ENCODE measurements at places on chromosomes 5 and 9.

DNA sequence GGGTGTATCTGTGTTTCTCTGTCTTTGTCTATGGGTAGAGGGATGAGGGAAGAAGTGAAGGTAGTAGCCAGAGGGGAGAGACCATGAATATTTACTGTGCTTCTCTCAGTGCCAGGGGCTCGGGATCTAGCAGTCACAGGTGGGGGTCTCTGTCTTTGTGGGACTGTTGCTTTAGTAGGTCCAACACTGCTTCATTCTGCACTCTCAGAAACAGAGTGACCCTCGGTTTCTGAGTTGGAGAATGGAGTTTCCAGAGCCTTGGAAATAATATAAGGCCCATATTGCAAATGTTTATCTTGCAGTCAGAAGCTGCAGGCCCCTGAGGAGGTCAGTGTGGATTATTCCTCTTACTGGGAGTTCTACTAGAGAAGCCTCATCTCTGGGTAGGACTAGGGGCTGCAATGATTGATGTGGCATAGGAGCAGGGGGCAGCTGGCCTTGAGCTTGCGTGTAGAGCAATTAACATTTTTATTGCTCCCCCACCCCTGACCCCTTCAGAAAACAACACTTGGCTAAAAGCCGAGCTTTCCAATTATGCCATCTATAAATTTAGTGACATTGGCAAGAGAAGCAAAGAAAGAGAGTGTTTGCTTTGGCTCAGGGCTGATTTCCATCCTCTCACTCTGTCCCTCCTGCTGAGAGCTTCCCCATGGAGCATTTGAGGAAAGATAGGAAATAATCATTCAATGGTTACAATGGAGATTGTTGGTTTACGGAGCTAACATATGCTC is 55.0 kb upstream of the TRPC7 start:
- DNase-seq, result no peak

DNA sequence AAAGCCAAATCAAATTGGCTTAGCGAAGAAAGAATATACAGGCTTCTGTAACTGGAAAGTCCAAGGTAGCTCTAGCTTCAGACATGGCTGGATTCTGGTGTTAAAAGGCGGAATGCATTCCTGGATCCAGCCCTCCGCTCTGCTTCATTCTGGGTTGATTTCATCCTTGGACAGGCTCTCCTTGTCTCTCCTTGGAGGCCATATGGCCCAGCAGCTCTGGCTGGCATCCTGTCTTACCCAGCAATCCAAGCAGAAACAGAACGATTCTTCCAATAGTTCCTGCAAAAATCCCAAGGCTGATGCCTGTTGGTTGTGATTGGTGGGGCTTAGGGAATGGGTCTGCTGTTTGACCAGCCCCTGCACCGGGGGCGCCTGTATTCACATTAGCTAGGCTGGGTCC is 37.0 kb upstream of the SAP30L start:
- DNase-seq, result no peak

DNA sequence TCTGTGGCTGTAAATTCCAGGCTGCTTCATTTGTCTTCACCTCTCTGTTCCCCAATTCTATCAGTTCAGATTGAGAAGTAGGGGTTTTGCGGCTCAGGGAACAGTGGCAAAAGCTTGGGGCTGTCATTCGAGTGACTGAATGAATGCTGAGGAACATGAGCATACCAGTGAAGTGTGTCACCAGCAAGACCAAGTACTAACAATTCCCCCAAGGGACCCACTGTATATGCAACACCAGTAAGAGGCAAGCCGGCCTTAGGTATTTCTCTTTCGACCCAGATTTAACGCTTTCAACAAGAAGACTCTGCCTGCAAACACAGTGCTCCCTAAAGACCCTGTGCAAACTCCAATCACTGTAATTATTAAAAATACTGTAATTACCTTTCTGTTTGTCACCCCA is 25.8 kb downstream of the KLHL3 start:
- no peak for DNase-seq

DNA sequence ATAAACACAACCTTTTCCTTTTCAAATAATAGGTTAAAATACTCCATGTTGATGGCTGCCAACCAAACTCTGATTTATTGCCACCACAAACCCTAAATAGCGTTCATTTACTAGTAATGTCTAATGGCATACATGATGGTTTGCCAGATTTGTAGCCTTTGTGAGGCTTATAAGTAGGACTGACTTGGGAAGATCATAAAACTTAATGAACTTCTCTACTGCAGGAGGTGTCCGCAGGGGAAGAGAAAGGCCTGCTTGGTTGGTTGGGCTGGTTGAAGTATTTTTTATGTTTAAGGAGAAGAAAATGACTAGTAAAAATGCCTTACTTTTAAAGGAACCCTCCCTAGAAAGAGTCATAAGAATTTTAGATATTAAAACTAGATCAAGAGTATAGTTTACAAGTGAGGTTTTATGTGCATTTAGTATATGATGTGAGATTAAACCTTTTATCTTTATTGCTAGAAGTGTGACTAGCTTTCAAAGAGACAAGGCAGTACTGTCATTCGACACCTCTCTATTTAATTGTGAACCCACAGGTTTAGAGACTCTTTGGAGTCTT is 5.0 kb downstream of the PBX3 start:
- DNase-seq, result no peak

- no peak for DNase-seq
Measured at GRCh38 chr9:26574898-26575440, 317.6 kb downstream of the CAAP1 start.

- DNase-seq, result no peak
Measured at GRCh38 chr5:158968150-158968549, 131.6 kb downstream of the EBF1 start.

- DNase-seq, result no peak
Measured at GRCh38 chr5:180113660-180114303, 42.2 kb upstream of the RNF130 start.

DNA sequence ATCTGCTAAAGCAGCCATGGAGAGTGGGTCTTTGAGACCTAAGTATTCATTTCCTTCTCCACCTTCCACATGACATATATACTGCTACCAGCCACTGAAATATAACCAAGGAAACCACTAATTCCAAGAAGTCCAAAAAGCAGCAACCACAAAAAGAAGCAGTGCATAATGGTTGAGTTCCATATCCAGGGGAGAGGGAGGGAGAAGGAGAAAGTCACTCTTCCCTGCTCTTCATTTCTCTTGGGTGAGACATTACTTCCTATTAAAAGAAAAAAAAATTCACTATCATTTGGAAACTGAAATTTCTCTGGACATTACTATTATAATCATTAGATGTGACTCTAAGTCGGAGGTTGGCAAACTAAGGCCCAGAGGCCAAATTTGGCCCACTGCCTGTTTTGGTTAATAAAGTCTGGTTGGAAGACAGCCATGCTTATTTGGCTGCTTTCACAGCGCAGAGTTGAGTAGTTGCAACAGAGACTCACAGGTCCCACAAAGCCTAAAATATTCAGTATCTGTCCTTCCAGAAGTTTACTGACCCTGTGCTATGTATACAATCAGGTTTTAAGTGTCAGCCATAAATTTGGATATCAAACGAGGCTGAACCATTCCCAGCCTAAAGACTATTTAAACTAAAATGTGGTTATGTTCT is 168.6 kb downstream of the MPDZ start:
- no peak for DNase-seq

GRCh38 chr5:126633552-126633951 is 32.8 kb downstream of the PHAX start:
- no peak for DNase-seq

- no peak for DNase-seq
Measured at GRCh38 chr9:104907278-104907951, 20.5 kb downstream of the ABCA1 start.

DNA sequence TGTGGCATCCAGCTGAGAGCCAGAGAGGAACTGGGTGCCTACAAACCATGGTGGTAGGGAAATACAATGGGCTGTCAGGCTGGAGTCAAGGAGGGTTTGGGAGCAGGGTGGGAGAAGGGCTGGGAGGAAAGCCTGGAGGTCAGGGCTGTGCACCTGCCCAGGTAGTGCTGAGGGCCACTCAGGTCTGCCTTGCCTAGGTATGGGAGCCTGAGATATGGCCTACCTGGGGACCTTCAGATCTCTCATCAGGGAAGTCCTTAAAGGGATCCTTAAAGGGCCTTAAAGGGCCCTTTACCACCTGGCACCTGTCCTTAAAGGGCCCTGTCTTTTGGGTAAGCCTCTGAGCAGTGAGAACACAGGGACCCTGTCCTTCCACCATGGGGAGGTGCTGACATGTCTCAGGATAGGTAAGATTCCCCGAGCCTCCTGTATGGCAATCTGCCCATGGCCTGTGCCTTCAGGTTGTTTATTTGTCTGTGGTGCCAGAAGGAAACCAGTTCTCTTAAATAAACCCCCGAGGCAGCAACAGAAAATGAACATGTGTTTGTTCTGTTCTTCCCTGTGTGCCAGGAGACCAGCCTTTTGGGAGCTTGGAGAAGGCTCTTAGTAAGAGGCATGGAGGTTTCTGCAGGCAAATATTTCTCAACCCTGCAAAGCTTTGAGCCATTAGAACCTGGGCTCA is 23.3 kb downstream of the SLC25A48 start:
- no peak for DNase-seq

GRCh38 chr5:141872496-141873356 is 5.5 kb downstream of the PCDH1 start:
- peak; percentile 5 for DNase-seq

- no peak for DNase-seq
Measured at GRCh38 chr9:121783111-121783510, 131.7 kb downstream of the DAB2IP start.

- DNase-seq, result no peak
Measured at GRCh38 chr5:139363937-139364336, 19.2 kb downstream of the SLC23A1 start.

- DNase-seq, result no peak
Measured at GRCh38 chr5:158709279-158709678, 390.4 kb downstream of the EBF1 start.

- DNase-seq, result no peak
Measured at GRCh38 chr9:94204174-94204573, 54.9 kb upstream of the ZNF169 start.

- DNase-seq, result no peak
Measured at GRCh38 chr9:75087289-75087823, 599 bp downstream of the NMRK1 start.

DNA sequence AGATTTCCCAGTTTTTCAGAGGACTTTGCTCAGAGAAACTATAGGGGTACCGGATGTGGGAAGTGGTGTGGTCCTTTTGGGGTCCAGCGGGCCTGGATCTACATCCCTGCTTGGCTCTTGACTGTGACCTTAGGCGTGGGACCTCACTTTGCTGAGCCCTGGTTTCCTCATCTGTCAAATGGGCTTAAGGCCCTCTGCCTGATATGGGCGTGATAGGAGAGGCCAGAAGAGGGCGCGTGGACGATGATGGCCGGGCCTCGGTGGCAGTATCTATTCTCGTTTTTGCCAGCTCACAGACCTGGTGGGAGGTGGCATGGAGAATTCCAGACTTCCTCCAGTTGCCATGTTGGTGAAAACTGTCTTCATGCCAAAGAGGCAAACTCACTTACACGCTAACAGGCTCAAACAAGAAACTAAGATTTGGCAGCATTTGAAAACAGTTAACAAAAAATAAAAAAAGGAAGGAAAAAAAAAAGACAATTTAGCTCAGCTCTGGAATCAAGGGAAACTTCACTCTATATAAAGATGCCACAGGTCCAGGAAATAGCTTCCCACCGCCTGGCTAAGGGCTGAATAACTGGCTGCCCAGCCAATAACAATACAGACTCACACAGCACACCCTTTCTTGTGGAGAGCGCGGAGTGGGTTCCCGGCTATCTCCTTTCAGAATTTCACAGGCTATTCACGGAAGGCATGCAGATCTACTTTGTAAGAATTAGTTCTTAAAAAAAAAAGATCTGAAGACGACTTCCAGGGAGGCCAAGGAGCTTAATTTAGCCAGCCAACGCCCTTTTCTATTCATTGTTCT is 1.7 kb downstream of the SH3PXD2B start:
- no peak for DNase-seq

GRCh38 chr9:121133104-121133816 is 58.5 kb downstream of the CNTRL start:
- peak; percentile 54 for DNase-seq

GRCh38 chr5:80216753-80217596 is 38.9 kb downstream of the SERINC5 start:
- DNase-seq, result peak; percentile 88

DNA sequence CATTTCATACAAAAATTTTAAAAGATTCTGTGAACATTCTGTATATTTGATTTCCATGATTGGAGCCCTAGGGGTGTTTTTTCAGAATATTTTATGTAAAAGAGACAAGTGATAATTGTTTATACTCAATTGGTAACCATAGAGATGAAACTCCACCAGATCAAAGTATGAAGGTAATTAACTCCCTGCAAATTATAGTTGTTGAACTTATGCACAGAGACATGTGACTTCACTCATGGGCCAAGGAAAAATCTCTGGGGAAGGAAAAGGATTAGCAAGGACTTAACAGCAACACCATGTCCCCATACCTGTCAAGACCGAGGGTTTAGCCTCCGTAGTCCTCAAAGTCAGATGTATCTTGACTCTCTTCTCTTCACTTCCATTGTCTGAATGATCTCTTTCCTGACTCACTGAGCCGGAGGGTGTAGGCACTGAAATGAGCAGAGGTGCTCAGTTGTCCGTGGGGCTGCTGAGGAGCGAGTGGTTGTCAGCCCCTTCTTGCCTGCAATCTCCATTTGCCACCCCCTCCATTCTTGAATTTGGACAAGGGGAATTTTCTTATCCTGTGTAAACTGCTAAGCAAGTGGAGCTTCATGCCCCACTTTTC is 17.5 kb upstream of the CXCL14 start:
- DNase-seq, result no peak

GRCh38 chr5:153797484-153797883 is 241.2 kb downstream of the FAM114A2 start:
- DNase-seq, result no peak

GRCh38 chr9:70795841-70796240 is 325.6 kb downstream of the TRPM3 start:
- no peak for DNase-seq

DNA sequence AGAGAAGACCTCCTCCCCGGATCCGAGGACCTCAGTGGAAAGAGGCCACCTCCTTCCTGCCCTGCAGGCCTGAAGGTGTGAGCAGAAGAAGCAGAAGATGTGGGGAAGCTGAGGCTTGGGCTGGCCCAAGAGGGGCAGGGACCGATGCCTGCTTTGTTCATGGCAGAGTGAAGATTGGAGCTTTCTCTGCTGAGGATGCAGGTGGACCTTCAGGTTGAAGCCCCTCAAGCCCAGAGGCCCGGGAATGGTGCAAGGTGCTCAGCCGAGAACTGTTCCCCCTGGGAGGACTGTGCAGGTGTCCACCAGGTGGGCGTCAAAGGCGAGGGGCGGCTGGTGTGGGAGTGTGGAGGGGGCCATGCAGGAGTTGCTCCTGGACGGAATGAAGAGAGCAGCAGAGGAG is 277.9 kb upstream of the IRX2 start:
- DNase-seq, result no peak

GRCh38 chr9:92895812-92896436 is 18.1 kb upstream of the ZNF484 start:
- DNase-seq, result no peak

All from aorta (tissue), 5 donors.